ENCODE measurements at places on chromosomes 5 and 9.

DNA sequence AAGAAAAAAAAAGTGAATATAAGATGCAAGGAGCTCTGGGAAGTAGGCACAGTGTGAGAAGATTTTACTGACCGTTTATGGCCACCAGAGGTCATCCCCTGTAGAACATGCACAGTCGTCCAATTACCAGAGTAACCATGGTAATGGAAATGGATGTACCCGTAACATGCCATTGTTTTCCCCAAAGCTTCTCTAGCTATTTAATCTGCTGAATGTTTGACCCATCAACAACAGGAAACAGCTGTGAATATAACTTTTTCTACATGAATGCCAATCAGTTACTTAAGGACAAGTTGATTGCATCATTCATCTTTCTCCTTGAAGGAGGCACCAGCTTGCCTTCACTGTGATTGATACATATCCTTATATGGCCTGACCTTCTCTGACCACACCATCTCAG is 1967.0 kb upstream of the CDH9 start:
- no peak for DNase-seq

DNA sequence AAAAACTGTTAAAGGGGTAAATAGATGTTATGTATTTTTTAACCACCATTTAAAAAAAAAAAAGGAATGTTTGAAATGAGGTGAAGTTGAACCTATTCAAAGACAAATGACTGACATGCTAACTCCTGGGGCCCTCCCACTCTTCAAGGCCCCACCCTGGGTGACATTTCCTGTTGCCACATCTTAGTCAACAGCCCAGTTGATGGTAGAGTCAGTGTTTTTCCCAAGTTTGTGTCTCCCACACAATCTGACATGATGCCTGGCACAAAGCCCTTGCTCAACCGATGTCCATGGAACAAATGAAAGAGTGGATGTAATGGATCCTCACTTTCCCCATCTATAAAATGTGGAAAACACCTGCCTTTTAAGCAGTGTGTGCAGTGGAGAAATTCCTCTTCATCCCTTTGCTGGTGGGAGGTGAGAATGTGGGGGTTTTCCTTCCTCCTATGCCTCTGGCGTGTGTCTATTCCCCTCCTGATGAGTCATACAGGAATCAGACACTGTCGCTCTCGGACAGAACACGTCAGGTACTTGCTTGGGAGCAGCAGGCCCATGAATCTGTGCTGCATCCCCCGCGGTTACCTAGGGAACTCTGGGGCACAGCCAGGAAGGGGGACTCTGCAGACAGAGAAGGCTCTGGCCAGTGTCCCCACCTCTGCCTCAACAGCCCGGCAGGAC is 13.7 kb upstream of the ADRA1B start:
- DNase-seq, result no peak

GRCh38 chr9:134029248-134030226 is 4.3 kb downstream of the BRD3OS start:
- DNase-seq, result no peak

DNA sequence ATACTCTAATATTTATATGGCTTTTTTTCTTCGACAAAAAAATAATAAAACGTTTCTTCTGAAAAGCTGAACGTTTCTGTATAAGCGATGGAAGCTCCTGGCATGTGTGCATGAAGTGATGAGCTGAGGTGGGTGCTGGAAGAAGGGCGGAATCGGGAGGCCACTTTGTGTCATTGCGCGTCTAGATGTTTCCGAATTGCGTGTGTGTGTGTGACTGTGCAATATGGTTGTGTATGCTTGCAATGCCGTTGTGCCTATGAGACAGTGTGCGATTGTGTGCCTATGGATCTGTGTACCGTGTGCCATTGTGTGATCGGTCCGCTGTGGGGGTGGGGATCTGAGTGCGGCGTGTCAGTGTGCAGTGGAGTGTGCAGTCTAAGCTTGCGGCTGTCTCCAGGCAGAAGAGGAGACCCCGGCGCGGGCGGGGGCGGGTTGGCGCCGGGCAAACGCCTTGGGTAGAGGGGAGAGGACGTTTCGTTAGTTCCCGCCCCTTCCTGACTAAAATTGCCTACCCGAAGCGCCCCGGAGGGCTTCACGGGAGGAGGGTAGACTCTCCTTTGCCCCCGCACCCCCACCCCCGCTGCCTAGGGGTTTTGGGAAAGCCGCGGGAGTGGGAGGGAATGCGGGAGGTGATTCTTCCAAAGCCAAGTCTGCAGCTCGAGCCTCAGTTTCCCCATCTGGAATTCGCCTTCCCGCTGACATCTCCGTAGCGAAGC is 24.2 kb downstream of the PCDHGC5 start:
- DNase-seq, result no peak

DNA sequence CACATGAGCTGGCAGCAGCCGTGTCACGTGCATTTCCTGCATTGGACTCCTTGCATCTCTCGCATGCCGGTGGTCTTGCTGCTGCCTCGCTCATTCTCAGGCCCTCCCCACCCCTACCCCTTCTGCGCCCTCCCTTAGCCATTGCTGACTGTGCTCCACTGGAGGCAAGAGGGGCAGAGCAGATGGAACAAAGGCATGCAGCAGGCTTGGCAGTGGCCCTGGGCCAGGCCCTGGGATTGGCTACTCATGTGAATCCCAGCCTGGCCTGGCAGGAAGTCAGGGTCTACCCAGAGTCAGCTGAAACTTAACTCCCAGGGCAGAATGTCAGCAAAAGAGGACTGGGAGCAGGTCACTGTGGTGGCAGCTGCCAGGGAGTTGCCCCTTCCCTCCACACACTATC is 62.3 kb downstream of the TSTD2 start:
- DNase-seq, result no peak

- DNase-seq, result no peak
These were observed 7.7 kb upstream of the SEMA5A start for GRCh38 chr5:9553561-9553960.

DNA sequence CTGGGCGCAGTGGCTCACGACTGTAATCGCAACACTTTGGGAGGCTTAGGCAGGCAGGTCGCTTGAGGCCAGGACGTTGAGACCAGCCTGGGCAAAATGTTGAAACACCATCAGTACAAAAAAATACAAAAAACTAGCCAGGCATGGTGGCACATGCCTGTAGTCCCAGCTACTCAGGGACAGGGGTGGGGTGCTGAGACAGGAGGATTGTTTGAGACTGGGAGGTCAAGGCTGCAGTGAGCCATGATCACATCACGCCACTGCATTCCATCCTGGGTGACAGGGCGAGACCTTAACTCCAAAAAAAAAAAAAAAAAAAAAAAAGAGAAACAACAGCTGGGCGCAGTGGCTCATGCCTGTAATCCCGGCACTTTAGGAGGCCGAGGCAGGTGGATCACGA is 23.7 kb downstream of the DCAF12 start:
- DNase-seq, result no peak

DNA sequence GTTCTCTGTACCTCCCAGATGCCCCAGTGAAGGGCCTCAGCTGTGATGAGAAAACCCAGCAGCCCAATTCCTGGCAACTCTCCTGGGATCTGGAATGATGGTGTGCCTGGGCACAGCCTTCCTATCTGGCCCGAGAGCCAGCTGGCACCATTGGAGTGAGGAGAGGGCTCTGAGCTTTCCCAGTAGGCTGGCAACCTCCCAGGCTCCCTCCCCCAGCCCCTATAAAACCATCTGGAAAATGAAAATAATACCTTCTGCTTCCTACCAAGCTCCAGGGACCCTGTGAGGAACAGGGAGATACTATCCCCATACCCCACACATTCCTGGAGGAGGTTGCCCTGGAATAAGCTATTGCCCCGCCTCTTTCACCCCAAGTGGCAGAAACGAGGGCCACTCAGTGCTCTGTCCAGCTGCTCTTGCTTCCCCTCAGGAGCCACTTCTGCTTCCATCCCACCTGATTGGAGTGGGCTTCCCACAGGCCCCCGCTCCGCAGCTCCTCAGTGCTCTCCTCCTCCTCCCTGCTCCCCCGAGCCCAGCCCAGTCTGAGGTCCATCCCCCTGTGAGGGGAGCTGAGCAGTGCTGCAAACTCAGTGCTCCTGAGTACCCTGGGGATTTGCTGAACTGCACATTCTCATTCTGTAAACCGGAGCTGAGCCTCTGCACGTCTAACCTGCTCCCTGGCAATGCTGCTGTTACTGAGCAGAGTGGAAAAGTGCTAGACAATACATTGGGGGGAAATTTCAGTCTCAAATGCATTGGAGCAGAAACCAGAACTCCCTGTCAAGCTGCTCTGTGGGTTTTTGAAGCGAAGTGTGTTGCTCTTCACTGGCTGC is 74.7 kb downstream of the THBS4 start:
- DNase-seq, result no peak

DNA sequence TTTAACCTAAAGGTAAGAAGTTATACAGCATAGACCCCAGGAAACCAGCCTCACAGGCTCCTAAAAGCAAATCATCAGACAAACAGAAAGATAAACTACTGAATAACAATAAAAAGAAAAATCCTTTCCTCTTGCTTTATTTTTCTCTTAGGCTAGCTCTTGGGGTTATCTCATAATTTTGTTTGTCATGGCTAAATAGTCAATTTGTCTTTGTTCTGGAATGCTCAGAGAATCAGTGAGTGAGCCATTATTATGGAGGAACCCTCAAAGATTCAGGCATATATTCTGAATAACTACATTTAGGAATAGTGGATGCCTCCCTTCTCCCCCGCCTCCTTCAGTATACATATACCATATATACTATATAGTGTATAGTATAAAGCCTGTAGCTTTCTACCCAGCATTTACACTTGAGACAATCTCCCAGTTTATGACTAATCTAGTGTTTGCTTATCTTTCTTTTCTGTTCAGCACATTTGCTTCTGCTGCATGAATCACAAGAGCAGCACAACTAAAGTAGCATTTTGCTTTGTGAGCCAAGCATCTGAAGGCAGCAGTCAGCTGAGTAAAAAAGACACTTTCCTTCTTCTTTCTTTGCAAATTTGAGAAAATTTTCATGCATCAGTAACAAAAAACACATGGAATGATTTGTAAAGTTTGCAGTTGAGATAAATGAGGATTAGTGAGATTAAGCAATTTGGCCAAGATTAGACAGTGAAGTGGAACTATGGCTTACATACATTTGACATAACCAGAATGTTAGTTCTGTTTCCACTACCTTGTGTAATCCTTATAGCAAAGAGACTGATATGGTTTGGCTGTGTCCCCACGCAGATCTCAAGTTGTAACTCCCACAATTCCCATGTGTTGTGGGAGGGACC is 45.3 kb upstream of the PPP3R2 start:
- no peak for DNase-seq
